ENCODE measurements at places on chromosomes 6 and 20. TPM values are rescaled to one million over a fixed set of nuclear protein-coding genes. Genes with fewer than 3 reads are reported as not detected.

The SLPI gene
- total RNA-seq: not detected

The FOXS1 gene
- total RNA-seq: 0.74 TPM

The SAPCD1 gene
- 0.74 TPM for total RNA-seq

The CDSN gene
- total RNA-seq: not detected

Data from temporal lobe (tissue), 4 donors.